NCI-H1105 (cell line): ENCODE measurements at places on chromosomes 1 and 21.

DNA sequence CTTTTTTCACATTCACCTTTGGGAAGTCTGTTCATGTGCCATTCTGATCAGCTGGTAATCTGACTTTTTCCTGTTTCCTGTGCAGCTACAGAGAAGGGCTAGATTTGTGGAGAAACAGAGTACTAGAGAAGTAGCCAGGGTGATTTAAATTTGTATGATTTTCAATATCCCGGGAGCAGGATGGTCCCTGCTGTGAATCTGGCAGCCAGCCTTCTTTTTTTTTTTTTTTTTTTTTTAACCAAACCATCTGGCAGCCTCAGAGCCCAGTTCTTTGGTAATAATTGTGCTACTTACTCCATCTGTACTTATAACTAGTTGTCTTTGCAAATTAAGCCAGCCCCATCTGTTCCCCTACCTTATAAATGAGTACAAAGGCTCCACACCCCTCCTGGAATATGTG lies 248.6 kb upstream of the DEPDC1 start:
- DNase-seq: peak; percentile 17

DNA sequence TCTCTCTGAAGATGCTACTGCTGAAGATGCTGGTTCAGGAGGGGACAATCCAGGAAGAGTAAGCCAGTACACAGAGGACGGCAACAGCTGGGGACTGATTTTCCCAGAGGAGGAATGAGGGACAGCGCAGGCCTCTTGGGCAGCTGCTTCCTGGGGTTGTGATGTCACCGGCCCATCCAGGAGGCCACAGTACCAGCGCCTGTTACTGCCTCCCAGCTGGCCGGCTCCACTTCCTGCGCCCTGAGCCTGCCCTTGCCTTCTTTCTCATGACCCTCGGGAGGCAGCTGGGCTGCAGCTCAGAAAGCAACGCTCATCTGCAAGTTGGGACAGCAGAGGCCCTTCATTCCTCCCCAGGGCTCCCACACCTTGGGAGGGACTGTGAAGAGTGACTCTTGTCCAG lies 21.9 kb upstream of the ID3 start:
- DNase-seq: no peak

DNA sequence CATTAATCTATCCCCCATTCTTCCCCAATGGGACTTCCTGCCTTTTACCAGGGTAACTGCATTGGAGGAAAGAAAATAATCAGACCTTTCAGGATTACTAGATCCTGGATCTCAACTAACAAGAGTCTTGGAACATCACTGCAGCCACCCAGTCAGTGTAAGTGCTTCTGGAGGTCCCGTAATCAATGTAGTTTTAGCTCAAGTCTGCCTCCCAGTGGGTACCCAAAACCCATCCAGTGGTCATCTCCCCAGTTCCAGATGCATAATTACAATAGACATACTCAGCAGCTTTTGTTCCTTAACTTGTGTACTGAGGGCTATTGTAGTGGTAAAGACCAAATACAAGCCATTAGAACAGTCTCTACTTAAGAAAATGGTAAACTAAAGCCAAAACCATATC lies 319.1 kb downstream of the GPATCH2 start:
- no peak for DNase-seq

DNA sequence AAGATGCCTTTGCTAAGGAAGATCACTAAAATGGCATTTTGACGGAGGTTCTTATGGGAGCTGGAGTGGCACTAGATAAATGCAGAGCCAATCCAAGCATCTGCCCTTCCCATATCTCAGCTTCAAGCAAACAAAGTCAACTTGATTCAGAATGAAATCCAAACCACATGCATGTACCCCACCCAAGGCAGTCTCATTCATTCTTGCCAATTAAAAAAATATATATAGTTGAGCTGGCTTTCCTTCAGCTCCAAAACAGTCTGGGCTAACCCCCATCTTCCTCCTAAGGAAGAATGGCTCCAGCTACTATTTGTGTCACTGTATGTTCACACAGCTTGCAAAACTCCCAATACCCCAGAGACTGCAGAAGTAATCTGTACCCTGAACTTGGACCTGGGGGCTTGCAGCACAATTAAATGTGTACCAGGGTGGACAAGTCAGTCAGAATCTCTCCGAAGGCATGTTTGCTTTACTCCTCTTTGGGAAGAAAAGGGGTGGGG lies 35.4 kb downstream of the GPR3 start:
- no peak for DNase-seq

GRCh38 chr1:63323865-63324778 lies 1.8 kb downstream of the FOXD3 start:
- DNase-seq: no peak

DNA sequence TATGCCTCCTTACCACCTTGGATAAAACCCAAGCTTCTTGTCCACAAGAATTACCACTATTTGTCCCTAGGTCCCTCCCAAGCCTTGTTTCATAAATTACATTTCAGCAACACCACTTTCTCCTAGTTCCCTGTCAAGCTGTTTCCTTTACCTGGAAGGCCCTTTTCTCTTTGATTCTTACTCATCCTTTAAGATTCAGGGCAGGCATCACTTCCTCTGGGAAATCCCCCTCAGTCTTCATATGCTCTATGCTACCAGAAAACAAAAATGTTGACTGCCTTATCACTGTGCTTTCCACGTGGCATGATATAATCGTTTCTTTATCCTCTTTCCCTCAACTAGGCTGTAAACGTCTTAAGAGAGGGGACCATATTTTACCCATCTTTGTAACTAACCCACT lies 102.7 kb downstream of the LYST start:
- DNase-seq: no peak

GRCh38 chr1:167482184-167482583 lies 36.1 kb downstream of the CD247 start:
- no peak for DNase-seq

DNA sequence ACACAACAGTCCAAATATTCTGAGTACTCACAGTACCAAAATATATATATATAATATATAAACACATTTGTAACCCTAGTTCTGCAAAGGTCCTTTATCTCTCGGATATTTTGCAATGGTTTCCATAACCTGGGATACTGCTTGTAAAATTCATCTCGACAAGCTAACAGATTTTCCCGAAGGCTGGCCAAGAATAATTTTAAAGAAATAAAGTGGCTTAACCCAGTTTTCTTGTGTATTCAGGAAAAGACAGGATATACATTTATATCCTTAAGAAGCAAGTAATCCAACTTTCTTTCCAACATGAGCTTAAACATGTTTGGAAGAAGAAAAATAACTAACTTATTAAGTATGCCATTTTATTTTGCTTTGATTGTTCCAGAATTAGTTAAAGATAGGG lies 348.7 kb upstream of the RUNX1 start:
- no peak for DNase-seq

DNA sequence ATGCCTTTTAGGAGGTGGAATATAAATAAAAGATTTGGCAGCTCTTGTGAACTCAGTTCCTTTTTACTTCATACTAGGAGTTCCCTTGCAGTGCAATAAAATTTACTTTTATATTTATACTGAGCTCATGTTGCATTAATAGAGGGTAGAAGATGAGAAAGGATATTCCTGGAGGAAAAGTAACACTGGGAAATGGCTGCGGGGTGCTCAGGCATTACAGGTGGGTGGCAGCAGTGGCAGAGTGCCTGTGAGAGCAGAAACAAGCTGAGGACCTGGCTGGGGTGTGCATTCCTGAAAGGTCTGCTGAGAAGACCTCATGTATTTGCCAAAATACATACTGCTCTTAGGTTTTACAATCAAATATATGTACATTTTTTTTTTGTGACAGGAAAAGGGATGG lies 126.9 kb downstream of the COQ8A start:
- no peak for DNase-seq

- DNase-seq: no peak
These were observed 23.8 kb upstream of the KCNA10 start for GRCh38 chr1:110542725-110543124.
